Stimulated activated CD8-positive, alpha-beta memory T cell treated with anti-CD3 and anti-CD28 coated beads, Interleukin-4, amount 100 ng/mL, for 4 hours (primary cell): ENCODE measurements at places on chromosomes 5 and 9.

- no peak for DNase-seq
Observed at GRCh38 chr5:43769571-43770355, 166.8 kb downstream of the NNT start.

GRCh38 chr5:4584982-4585381, 555.1 kb upstream of the ADAMTS16 start:
- DNase-seq = no peak

- DNase-seq = no peak
Observed at GRCh38 chr5:171422902-171423663, 3.6 kb downstream of the FGF18 start.

DNA sequence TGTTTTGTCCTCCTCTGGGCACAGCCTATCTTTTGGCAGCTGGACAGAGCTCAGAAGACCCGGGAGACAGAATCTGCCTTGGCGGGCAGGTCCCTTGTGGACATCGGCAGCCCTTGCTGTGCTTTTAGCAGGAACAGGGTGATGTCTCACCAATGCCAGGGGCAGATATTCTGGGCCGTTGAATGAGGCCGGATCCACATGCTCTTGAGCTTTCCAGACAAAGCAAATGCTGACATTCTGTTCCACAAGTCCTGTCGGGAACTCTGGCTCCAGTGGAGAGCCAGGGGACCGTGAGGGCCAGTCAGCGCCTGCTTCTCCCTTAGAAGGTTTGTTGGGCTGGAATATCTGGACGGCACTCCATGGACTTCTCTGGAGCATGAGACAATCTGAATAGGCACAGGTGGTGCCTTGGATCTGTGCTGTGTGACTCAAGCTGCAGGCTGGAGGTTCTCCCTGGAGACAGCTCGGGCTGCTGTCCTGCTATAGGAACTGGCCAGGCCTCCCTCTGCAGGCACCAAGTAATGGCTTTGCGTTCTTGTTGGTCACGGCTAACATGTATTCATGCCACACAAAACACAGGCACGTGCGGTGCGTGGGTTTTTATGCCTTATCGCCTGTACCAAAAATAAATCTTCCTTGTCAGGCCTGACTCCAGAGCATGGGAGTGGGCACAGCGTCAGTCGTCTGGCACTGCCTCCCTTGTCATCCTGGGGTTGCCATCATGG, 80.3 kb downstream of the GADD45G start:
- no peak for DNase-seq

GRCh38 chr9:68827837-68828744, 123.1 kb downstream of the PIP5K1B start:
- DNase-seq = no peak

DNA sequence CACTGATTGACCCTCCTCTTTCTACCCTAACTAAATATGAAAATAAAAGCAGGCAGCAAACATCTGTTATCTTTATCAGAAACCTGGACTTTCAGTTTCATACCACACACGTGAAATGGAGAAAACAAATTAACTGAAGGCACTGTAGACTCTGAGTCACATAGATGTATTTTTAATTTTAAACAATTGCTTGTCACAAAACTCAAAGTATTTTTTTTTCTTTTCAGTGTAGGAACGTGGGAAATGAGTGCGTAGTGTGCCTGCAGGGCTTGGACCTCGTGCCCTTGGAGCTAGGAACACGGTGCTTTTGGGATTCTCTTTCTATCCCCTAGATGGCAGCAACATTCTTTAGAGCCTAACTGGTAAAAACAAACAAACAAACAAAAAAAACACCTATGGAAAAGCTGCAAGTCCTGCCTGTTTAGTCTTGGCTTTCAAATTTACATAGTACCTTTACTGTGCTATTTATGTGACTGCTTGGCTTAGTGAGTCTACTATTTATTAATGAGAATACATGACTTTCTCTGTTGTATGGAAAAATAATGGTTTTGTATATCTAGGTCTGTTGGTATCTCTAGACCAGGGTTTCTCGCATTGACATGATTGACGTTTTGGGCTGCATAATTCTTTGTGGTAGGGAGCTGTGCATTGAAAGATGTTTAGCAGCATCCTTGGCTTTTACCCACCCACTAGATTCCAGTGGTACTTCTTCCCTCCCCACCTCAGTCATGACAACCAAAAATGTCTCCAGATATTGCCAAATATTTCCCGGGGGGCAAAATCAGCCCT, 16.8 kb upstream of the ACTBL2 start:
- DNase-seq = no peak

- DNase-seq = no peak
Observed at GRCh38 chr5:145989428-145989827, 53.0 kb downstream of the SH3RF2 start.

- DNase-seq = no peak
Observed at GRCh38 chr9:85715587-85715986, 26.2 kb downstream of the AGTPBP1 start.

GRCh38 chr5:57834829-57835608, 352.4 kb upstream of the ACTBL2 start:
- no peak for DNase-seq

DNA sequence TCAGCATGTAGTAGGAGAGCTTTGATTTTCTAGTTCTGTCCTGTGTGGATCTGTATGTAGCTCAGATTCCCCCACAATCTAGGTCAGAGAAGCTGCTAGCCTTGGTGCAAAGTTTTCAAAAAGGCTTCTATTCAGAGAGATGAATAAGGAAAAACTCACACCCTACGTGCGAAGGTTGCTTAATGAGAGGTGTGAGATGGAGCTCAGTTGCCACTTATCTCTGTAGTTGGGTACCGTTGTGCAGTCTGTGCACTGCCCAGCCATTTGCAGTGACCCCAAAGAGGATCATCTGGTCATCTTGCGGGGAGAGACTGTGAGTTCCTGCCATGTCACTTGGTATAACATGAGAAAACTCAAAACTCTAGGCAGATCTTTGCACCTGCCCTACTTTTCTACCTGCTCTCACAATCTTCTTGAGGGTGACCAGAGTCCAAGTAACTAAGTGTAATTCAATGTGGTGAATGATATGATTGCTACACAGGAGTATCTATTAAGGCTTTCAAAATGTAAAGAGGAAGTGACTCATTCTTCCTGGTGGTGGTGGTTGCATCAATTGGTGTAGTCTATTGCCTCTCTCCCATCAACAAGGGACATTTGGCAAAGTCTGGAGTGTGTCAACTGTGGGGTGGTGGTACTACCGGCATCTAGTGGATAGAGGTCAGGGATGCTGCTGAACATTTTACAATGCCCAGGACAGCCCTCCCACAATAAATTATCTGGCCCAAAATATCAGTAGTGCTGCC, 65.2 kb downstream of the TMC1 start:
- no peak for DNase-seq
